ENCODE measurements at places on chromosomes 5 and 9.

DNA sequence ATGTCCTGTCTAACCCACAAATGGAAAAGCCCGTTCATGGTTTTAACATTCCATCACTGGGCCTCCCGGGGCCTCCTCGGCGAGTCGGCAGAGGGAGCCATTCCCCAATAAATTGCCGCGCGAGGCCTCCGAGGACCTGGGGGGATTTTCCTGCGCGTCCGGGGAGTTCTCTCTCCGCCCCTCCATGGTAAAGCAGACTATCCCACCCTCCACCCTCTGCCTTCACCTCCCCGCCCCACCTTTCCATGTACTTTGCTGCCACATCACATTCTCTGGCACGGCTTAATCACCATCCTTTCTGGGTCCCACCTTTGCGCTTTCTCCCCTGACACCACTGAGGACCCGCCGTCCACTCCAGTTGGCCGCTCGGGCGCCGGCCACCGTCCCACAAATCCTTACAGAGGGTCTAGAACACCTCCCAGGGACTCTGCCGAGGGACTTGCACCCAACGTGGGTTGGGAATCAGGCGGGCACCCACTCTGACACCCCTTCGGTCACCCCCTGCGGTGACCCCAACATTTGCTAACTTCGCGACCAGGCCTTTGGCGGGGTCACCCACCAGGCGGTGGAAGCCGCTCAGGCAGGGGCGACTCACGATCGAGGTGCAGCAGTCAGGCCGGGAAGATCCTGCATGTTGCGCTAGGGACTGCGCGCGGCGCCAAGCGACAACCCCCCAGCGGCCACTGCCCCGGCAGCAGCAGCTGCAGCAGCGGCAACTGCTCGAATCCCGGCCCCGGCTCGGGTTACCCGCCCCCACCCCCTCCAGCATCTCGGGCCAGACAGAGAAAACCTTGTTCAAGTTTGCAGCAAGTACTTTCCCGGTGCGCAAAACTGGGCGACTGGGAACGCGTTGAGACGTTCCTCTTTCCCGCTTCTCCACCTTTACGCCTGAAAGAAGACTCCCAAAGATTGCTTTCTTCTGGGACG, at the start of gene MEGF10:
TSS of gene MEGF10 (plus strand) at position 778 of the 927 bp plus-strand sequence. CDS start 40,513 bp downstream, outside the sequence.
- DNase-seq: peak; percentile 42

DNA sequence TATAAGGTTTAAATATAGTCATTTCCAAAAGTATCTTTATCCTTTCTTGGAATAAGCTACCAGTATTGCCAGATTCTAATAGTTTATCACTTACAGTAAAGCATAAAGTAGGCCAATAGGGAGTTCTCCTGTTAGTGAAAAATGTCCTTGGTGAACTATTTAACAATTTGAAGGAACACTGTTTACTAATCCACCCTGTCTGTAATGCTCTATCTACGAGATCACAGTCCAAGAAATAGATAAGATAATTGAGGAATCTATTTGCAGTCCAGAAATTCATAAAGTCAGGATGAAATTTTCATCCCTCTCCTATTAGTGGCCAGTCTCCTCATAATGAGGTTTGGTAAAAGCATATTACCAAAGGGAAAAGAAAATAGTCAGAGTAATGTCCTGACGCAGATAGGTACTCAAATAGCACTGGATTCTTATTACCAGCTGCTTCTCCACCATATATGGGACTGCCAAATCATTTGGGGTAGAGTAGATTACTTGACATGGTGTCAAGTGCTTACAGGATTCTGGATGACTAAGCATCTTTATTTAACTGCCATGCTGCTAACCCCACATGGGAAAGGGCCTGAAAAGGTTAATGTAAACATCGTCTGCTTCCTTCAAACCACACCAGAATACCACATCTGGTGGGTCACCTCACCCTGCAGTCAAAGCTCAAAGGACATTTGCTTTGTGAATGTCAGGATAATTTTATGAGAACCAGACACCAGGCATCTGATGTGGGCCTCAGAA, 808.1 kb downstream of the EFNA5 start:
- no peak for DNase-seq

DNA sequence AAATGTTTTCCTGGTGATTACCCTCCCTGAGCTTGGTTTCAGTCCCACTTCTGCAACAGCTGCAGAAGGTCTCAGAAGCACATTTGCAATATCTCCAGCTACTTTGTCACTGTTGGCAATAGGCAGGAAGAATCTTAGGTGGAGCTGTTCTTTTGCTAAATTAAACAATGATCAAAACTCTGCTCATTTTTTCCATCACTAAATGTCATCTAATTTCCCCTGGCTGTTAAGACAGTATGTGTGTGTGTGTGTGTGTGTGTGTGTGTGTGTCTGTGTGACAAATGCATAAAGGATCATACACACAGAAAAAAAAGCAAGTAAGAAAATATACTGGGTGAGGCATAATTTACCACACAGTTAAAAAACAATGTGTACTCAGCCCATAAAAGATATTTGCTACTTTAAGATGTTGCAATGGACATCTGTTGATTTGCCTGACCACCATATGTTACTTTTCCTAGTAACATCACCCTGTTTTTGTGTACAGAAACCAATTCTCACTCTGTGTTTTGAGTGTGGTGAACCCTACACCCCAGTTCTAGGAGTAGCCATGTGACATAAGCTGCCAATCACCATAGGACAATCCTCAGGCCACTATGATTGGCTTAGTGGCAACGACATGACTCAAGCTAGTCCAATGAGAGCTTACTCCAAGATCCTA, 572.6 kb upstream of the CLINT1 start:
- DNase-seq: peak; percentile 20

DNA sequence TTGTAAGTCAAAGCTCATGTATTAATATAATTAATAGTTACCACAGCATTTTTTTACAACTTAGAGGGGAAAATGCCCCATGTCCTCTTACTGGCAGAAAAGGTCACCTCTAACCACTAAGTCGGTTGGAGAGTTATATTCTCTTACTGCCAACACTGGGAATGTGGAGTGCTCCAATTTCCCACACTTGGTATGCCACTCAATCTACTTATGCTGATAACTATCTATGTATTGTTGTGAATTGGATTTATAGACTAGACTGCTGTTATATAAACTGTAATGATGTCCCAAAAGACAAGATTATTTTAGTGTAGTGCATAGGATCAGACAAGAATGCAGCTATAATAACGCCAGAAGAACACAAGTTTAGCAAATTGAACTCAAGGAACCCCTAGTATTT, 2385.2 kb upstream of the C9orf72 start:
- no peak for DNase-seq

GRCh38 chr9:134624621-134625181, 16.9 kb upstream of the COL5A1 start:
- no peak for DNase-seq

All from activated naive CD4-positive, alpha-beta T cell treated with anti-CD3 and anti-CD28 coated beads for 36 hours (primary cell).